ENCODE measurements at places on chromosomes 7 and 10.

GRCh38 chr7:141161550-141162535, 88.0 kb downstream of the TMEM178B start:
- no peak for DNase-seq

DNA sequence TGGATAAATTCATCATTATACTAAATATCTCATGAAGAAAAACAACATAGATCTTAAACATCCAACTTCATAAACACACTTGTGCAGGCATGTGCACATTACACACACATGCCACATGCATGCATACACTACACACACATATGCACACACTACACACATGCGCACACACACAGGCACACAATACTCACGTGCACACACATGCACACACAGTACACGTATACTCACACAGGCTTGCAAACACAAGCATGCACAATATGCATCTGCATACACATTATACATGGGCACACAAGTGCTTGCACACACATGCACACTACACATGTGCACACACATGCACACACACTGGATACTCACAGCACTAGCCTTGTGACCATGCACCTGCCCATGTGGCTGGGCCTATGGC, 105.2 kb downstream of the ADARB2 start:
- DNase-seq: no peak

DNA sequence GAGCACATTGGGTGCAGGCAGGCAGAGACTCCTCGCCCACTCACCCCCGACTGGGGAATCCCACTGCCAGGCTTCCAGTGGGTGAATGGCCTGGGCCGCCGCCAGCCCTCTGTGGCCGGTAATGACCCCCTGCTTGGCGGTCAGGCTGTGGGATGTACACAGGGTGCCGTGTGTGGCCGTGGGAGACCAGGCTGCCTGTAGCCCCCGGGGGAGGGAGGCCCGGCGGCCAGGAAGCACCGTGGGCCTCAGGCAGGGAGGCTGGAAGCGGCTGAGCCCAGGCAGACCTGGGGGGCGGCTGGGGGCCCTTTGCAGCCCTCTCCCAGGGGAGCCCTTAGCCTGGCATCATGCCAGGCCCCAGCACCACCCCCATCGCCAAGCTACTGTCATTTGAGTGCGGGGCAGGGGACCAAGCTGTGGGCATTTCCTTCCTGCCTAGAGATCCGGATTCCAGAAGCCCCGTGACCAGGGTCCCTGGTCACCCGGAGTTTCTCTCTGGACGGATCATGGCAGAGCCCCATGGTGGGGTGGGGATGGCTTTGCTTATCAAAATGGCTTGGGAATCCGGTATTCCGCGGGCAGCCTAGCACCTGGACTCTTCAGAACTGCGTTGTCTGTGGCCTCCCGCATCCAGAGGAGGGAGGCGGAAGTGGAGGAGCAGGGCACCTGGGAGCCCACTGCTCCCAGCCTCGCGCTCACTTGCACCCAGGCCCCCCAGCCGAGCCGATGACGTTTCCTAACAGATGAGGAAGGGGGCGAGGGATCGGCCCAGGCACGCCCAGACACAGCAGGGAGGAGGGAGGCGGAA, 1.1 kb downstream of the TTYH3 start:
- DNase-seq: peak; percentile 28

DNA sequence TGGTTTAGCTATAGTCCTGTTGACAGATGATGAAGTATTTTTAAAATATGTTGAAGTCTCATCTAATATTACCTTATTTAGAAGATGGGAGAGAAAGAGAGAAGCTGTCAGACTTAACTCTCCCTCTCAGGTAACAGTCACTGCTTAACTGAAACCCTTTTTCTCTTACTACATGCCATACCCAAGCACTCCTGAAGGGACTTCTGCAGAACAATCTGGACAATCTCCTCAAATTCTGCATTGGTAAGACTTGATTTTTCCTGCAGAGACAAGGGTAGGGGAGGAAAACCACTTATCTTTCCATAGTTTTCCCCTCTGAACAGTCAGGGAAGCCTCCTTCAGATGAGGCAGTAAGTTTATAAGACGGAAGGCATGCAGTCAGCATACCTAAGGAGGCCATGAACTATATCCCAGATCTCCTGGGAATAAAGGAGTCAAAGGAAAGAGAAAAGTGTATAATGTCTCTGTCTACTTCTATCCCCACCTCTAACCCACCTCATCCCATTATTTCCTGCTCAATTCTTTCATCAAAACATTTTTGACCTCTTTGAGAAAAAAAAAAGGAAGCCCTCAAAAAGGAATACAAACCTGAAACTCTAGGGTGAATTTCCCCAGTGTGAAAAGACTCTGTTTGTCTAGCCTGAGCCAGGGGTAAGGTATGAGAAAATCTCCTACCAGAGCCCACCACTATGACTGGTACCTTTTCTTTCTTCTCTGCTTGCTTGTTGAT, 9.4 kb downstream of the ZCWPW1 start:
- no peak for DNase-seq

- DNase-seq: no peak
These were observed 95.0 kb upstream of the KIAA1217 start for GRCh38 chr10:24113901-24114300.

GRCh38 chr7:106561666-106562411, 99.1 kb downstream of the CCDC71L start:
- no peak for DNase-seq

Measured in activated CD4-positive, alpha-beta T cell treated with anti-CD3 and anti-CD28 coated beads for 1 hour (primary cell).